Activated B cell treated with CpG ODN at 0.5 μM for 24 hours (primary cell): ENCODE measurements at places on chromosomes 4 and X. TPM values are rescaled to one million over a fixed set of nuclear protein-coding genes. Genes with fewer than 3 reads are reported as not detected.

TLR10 gene
- total RNA-seq = 92.0 and 107 TPM in 2 replicates

MAGEA2 gene
- not detected in 2 replicates for total RNA-seq

MTCP1 gene
- 19.5 and 21.2 TPM in 2 replicates for total RNA-seq

ZNF630 gene
- total RNA-seq = not detected in 2 replicates

VCX gene
- total RNA-seq = not detected in 2 replicates

CXCL8 gene
- total RNA-seq = 0.71 and 1.1 TPM in 2 replicates

SPATA4 gene
- not detected in 2 replicates for total RNA-seq

RTL5 gene
- 2.9 TPM in 2 replicates for total RNA-seq
